Effector CD4-positive, alpha-beta T cell (primary cell): ENCODE measurements at places on chromosomes 7 and 10.

GRCh38 chr7:45623740-45624391 is 49.7 kb downstream of the ADCY1 start:
- DNase-seq, result no peak

DNA sequence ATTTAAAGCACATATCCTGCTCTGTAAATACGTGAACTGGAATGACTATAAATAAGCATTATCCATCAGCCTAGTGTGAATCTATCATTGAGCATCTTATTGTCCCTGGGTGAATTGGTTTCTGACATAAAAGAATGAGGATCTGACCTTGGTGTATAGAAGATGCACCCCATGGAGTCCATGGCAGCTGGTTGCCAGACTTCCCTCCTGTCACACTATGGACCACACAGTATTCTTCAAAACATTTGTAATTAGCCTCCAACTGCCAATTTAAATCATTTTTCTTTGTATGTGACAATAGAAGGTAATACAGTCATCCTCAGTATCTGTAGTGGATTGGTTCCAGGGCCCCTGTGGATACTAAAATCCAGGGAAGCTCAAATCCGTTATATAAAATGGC is 238.1 kb upstream of the ZWINT start:
- no peak for DNase-seq

- DNase-seq, result no peak
Observed at GRCh38 chr7:155529845-155530244, 16.5 kb downstream of the CNPY1 start.

DNA sequence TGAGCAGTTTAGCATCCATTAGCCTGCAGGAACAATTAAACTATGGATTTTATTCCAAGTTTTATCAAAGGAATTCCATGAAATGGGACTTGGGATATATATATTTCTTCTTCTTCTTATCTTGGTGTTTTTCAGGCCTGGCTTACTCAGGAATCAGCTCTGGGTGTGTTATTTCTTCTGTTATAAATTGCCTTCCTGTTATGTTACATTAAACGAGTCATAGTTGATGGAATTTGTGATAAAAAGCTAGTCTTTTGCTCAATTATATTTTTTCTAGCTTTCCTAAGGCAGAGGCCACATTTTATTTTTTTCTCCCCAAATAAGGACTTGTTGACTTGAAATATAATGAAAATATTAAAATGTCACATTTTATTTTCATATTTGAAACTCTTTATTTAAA is 141.3 kb downstream of the EPC1 start:
- no peak for DNase-seq

GRCh38 chr10:33497338-33497737 is 162.9 kb upstream of the NRP1 start:
- no peak for DNase-seq

DNA sequence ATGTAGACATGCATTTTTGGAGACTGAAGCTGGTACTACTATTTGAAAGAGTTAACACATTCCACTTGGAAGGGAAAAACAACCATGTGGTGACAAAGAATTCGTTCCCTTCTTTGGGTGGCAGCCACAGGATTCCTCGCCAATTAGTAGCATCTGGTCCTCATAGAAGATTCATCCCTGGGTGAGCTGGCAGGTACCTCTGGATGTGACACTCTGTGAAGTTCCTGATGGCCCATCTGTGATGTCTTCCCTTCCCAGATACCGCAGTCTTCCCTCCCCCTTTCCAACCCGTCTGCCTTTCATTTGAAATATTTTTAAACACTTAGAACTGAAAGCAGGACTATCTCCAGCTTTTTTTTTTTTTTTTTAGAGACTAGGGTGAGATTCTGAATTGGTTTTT is 569.5 kb downstream of the TYW1 start:
- no peak for DNase-seq

DNA sequence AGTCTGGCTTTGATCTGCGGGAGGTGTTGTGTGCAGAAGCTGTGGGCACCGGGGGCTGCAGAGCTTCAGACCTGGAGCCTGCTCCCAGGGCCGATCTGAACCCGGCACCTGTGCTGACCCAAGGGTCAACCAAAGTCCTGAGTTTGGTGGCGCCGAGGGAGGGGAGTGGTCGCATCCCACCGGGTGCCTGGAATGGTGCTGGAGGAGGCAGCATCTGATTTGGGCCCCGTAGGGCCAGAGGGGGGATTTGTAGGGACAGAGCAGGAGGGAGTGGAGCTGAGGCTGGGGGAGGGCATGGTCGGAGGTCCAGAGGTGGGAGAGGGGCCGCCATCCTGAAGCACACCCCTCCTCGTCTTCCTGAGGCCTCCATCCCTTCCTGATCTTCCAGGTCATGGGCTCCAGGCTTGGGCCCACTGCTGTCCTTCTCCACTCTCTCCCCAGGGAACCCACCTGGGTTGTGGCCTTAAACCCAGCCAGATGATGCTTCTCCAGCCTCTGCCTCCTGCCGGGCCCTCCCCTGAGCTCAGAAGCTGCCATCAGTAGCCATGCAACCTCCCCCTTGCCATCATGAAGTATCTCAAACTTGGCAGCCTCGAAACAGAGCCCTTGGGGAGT is 112.9 kb downstream of the LHPP start:
- no peak for DNase-seq

DNA sequence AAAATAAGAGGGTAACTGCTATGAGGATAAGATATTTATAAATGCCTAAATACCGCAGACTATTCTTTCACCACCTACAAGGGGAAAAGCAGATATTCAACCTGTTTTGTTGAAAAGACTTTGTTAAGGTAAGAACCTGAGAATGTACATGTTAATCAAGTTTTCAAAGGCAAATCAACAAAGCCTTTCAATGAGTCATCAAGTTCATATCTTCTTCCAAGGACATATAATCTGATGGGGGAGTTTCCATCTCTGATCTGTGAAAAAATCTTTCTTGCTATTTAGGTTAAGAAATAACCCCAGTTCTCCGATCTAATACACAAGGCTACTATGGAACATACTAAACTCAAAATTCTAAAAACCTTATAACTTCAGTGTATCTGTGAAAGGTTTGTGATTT is 40.0 kb upstream of the ANLN start:
- DNase-seq, result no peak

- DNase-seq, result no peak
Observed at GRCh38 chr7:100080907-100081534, 502 bp downstream of the ZNF3 start.

- no peak for DNase-seq
Observed at GRCh38 chr10:128943111-128943510, 523.9 kb upstream of the MGMT start.

DNA sequence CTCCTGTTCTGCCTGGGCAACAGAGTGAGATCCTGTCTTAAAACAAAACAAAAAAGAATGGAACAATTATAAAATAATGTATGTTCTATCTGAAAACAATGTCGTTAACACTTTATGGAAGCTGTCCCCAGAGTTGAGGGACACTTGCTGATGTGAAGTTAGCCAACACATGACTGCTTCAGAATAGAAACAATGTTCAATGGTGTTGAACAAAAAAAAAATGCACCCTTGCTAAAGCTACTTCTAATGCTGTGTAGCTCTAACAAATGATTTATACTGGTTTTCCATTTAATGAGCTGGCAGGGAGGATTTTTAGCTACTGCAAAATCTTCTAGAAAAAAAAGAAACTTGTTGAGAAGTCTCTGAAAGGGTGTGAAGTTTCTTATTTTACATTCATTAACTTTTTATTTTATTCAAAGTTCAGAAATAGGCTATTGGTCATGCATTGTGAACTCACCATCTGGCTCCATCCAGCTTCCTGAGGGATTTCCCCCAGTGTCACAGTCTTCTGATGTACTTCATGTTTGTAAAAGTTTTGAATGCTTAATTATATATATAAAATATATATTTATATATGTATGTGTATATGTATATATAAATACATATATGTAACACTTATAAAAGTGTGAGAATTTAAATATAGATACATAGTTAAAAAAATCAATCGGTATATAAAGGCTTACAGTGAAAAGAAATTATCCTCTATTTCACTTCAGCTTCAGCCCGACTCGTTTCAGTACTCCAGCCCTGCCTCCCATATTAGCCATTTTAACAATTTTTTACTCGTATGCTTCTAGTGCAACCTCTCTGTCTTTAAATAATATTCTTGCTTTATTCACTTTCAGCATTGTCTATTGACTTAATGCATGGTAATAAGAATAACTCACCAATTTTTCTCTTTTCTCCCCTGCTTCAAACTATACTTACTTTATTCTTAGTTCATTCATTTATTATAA is 35.0 kb downstream of the HDAC9 start:
- DNase-seq, result no peak

DNA sequence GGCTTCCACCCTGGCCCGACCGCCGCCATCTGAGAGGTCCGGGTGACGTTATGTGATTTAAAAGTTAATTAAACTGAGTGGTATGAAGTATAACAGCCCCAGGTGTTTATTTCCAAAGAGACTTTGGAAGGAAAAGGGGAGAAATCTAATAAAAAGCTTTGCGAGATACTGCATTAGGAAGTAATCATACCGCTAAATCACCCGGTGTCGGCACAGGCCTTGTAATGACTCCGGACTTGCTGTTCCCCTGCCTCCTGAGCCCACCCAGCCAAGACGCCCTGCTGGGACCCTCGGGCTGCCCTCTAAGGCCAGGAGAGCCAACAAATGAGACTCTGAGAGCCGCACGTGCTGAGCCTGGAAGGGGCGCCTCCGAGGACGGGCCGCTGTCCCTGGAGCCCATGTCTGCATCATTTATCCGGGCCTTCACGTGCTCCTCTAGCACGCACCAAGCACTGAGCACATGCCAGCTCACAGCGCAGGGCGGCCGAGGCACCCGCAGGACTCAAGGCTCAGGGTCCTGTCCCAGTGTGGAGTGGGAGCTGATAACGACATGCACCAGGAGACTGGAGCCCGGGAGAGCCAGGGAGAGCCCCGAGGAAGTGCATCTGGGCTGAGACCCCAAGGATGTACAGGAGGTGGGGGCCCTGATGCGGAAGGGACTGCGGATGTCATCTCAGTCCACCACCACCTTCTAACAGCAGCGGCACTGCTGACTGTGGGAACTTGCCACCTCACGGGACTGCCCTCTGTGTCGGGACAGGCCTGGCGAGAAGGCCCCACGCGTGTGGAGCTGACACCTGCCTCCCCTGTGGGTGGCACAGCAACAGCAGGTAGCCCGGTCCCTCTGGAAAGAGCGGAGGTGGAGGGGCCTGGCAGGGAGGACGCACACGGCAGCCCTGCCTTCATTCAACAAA is 182.7 kb downstream of the ELFN1 start:
- no peak for DNase-seq

DNA sequence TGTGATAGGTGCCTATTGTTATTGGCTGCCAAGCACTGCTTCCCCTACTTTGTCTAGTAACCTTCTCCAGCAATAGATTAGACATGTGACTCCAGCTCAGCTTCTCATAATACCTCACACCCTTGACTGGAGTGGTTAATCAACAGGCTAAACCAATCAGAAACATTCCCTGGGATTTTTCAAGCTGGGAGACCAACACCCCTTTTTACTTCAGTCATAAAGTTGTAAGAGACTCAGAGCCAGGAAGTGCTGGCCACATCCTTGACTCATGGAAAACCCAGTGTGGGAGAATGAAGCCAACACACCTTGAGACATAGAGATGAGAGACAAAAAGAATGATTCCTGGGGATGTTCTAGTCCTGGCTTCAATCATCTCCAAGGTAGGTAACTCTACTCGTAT is 62.6 kb upstream of the HECTD2 start:
- DNase-seq, result no peak

GRCh38 chr10:99276848-99277486 is 41.3 kb upstream of the HPSE2 start:
- no peak for DNase-seq

DNA sequence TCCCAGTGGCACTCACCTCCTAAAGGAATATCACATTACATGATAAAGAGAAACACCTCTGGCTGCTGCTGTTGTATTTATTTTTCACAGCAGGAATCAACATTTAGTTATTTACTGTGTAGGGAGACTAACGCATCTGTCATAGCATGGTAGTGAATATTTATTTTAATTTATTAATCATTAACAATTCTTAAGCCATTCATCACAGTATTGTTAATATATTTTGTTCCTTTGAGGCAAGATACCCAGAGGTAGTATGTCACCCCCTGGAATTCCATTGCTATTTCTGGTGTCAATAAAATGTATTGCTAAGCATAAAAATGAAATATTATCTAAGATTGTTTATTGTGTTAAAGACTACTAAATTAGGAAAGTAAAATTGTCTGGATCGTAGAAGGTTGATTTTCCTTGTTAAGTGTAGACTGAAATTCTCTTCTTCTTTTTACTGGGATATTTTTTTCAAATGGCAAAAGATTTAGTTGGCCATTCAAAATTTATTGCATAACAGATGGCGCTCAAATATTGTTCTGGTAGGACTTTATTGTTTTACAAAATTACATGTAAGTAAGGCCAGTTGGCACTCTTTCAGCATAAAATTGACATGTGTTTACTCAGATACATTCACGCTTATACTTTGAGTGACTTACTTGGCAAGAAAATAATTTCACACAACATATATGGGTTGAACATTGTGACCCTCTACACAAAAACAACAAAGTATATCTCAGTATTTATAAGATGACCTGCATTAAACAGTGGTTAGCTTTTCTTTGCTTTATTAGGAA is 1358.7 kb upstream of the SORCS1 start:
- DNase-seq, result no peak

DNA sequence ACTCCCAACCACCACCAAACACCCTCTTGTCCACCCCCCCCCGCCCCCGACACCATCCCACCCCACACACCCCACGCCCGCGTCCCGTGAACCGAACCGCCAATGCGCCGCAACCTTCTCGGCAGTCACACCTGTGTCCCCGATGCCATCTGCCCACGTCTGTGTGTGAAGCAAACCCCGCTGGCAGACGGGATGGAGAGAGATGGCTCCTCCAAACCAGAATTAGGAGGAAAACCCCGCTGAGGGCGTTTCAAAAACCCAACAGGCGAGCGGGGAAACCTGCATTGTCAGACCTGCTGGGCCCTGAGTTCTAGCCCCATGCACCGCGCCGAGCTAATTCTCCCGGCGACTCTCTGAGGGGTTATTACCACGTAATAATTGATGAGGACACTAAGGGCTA is 28.6 kb upstream of the KCNK18 start:
- no peak for DNase-seq

- no peak for DNase-seq
Observed at GRCh38 chr10:121558238-121558637, 40.0 kb downstream of the FGFR2 start.

DNA sequence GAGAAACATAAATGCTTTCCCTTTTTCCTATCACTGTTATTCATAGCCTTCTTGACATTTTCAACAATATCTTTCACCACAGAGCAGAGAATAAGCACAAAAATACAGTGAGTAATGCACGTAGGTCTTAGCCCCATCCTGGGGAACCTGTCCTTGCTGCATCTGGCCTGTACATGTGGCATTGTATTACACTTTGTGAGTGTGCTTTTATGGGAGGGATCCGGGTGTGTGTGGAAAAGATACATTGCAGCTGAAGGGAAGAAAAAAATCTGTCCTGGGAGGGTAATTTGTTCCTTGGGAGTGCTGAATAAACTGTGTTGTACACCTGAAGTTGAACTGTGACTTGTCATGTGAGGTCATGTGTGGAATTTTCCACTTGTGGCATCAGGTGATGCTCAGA is 422.7 kb upstream of the LRGUK start:
- no peak for DNase-seq

DNA sequence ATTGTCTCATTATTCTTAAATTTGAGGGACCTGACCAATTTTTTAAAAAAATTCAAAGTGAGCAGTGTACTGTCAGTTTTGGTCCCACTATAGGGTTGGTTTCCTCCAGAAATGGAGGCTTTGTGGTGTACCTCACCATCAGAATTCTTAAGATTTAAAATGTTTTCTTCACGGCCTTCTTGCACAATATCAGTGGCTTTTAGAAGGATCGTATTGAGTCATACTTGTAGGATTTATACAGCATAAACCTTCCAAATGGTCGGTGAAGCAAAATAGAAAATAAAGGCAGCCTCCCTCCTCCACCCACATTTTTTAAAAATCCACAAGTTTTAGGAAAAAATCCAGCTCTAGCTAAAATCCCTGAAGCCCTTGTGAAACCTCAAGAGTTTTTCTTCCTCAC is 126.4 kb downstream of the RNLS start:
- DNase-seq, result no peak
